ENCODE measurements at places on chromosomes 12 and 14.

- no peak for DNase-seq
Measured at GRCh38 chr14:63493246-63493645, 49.9 kb downstream of the PPP2R5E start.

- no peak for DNase-seq
Measured at GRCh38 chr12:47022296-47022695, 57.1 kb upstream of the PCED1B start.

GRCh38 chr12:107423531-107423930 is 262.1 kb upstream of the PWP1 start:
- no peak for DNase-seq

GRCh38 chr14:91098591-91098990 is 15.3 kb upstream of the DGLUCY start:
- no peak for DNase-seq
